ENCODE measurements at places on chromosomes 7 and 10.

GRCh38 chr7:69359003-69359700 is 239.1 kb upstream of the AUTS2 start:
- no peak for DNase-seq

DNA sequence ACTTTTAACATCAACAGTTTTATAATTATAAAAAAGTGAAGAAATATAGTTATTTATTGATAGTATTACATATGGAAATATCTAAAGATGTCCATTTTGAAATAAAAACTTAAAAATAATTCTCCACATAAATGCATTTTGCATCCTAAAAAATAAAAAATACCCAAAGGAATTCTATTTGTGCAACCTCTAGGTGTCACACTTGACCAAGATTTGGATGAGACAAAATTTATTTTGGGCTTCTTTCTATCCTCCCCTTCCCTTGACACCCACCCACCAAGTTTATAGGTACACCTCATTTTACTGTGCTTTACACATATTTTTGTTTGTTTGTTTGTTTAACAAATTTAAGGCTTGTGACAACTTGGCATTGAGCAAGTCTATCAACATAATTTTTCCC is 3.3 kb upstream of the THSD7A start:
- DNase-seq: no peak

GRCh38 chr10:36671607-36672006 is 453.8 kb upstream of the ANKRD30A start:
- no peak for DNase-seq

DNA sequence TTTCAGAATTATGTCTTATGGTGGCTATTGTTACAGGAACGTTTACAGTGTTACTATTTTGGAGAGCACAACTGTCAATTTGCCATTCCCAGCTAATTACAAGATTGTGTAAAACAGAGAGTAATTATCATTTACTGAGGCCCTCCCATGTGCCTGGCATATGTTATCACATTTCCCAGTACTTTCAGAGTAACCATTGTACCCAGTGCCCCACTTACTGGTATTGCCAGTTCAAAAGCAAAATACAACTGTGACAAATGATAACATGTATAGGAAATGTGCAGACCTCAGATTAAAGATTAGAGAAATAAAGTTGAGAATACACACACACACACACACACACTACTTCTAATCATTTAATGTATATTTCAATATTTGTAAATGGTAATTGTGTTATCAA is 572.5 kb downstream of the POM121L12 start:
- no peak for DNase-seq

GRCh38 chr10:1553951-1554350 is 183.4 kb downstream of the ADARB2 start:
- no peak for DNase-seq

GRCh38 chr7:37428681-37429434 is 19.8 kb downstream of the ELMO1 start:
- no peak for DNase-seq

- no peak for DNase-seq
Observed at GRCh38 chr10:118332948-118333710, 9.0 kb downstream of the FAM204A start.

DNA sequence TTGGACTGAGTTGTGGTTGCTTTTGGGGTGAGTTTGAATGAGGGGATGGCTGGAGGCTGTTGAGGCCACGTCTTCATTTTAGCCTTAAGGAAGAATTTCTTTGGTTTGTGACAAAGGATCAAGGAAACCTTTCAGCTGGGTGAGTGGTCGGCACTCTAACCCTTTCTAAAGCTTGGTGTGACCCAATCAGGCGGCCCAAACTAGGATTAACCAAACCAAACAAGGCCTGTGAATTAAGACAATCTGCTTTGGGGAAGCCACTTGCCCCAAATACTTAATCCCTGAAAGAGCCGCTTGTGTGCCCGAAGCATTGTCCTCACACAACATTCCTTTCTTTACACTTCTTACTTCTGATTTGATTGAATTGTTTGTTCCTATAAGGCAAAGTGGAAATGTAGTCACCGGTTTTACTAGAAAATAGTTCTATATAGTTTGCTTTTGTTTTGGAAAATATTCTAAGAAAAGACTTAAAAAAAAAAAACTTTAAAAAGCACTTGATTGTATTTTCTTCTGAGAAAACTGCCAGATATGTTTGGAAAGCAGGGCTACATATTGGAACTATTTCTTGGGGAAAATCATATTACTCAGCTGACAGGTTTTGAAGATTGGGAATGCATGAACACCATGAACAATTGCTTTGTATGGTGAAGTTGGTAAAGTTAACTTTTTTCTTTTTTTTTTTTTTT is 272.4 kb upstream of the BMPER start:
- DNase-seq: no peak

GRCh38 chr7:31106303-31107105 is 54.4 kb downstream of the ADCYAP1R1 start:
- no peak for DNase-seq

DNA sequence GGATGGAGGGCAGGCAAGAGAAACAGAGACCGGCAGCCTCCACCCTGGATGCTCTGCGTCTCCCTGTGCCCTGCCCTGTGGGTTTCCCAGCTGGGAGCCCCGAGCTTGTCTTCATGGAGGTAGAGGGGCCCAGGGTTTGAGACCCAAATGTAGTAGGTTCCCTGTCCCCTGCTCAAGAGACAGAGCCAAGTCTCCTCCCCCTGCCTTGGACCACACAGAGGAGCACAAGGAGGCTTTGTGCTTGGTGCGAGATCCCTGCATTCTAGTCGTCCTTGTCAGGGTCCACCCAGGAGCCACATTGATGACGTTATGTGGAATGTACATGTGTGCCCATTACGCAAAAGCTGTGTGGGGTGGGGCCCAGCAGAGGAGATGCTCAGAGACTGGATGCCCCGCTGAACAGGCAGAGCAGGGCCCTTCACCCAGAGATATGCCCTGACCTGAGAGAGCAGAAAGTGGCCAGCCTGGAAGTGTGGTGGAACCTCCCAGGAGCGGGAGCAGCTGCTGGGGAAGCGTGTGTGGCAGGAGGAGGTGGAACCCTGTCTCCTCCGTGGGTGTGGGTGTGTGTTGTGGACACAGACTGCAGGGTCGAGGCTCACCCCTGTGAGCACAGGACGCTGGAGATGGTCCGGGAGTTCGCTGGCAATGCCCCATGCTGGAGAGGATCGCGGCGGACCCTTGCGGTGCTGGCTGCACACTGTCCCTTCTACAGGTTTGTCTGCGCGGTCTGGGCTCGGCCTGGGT is 39.3 kb downstream of the VWA2 start:
- no peak for DNase-seq

DNA sequence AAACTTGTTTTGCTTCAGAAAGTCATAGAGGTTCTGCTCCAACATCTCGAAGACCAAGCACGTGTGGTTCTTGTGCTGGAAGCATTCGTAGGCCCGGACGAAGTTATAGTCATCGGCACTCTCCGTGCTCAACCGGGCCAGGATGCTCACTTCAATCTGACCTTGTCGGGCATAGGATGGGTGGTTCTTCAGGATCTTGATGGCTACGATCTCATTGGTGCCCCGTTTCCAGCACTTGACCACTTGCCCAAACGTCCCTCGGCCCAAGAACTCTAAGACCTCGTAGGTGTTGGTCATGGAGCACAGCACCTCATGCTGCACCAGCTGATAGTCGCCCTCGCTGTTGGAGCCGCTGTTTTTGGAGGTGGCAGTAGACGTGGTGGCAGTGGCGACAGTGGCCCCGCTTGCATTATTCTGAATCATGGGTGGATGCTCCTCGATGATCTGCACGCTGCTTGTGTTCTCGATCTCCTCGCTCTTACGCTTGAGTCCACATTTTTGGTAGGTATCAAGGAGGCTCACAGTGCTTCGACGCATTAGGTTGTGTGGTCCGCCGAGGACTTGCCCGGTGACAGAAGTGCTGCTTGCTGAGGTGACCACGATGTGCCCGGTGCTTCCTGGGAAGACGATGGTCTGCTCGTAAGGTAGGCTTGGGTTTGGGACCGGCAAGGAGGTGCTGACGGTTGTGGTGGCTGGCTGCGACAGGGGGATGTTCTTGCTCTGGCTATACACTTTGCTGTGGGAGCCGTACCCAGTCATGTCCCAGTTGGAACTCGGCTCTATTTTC is 61.4 kb downstream of the HIPK2 start:
- no peak for DNase-seq

DNA sequence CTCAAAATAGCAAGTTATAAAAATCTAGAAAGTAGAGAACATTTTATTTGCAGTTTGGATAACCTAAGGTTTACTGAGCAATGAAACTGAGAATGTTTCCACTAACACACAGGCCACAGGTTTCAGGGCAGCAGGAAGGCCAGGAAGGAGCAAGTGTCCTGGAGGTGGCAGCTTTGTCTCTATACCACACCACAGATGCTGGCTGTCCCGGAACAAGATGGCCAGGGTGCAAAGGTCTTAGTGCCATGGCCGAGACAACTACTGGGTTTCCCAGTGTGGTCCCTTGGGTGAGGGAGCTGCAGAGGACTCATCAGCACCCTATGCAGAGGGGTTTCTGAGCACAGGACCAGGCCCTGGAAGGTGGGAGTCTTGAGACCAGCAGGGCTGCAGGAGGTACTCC is 92.0 kb downstream of the CTBP2 start:
- DNase-seq: no peak

DNA sequence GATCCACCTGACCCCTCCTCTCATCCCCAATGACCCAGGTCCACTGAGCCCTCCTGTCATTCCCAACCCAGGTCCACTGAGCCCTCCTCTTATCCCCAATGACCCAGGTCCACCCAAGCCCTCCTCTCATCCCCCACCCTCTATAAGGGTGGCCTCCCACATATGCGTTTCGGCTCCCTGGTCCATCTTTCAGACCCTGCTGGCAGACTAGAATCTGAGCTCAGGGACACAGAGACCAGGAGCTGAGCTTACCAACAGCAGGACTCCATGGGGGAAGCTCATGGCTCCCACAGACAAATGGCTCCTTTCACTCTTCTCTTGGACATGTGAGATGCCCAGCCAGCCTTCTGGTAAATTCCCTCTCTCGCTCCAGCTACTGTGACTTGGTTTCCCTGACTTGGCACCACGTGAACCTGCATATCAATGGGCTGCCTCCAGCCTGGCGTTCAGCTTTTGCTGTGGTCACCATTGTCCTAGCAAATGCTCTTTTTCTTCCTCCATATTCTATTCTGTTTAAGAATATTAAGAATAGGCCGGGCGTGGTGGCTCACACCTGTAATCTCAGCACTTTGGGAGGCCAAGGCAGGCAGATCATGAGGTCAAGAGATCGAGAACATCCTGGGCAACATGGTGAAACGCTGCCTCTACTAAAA is 24.8 kb upstream of the INPP5A start:
- no peak for DNase-seq

DNA sequence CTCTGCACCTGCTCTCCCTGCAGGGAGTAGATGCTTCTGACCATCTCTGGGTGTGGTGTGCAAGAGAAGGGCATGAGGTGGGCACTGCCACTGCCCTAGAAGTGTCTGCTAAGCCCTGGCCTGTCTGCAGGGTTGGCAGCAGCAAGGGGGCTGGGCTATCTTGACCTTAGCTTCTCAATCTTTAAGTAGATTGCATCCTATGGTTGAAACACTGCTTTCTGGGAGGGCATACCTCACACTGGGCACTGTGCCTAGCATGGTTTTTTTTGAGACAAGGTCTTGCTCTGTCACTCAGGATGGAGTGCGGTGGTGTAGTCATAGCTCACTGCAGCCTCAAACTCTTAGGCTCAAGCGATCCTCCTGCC is 54.9 kb downstream of the CLIP2 start:
- DNase-seq: no peak

DNA sequence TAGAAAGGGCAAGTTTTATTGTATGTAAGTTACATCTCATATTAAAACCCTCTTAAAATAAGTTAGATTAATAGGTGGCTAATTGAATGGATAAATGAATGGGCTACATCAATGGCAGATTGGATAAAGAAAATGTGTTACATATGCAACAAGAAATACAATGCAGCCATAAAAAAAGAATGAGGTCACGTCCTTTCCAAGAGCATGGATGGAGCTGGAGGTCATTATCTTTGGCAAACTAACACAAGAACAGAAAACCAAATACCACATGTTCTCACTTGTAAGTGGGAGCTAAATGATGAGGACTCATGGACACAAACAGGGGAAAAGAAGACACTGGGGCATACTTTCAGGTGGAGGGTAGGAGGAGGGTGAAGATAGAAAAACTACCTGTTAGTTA is 182.2 kb upstream of the GNAI1 start:
- no peak for DNase-seq

DNA sequence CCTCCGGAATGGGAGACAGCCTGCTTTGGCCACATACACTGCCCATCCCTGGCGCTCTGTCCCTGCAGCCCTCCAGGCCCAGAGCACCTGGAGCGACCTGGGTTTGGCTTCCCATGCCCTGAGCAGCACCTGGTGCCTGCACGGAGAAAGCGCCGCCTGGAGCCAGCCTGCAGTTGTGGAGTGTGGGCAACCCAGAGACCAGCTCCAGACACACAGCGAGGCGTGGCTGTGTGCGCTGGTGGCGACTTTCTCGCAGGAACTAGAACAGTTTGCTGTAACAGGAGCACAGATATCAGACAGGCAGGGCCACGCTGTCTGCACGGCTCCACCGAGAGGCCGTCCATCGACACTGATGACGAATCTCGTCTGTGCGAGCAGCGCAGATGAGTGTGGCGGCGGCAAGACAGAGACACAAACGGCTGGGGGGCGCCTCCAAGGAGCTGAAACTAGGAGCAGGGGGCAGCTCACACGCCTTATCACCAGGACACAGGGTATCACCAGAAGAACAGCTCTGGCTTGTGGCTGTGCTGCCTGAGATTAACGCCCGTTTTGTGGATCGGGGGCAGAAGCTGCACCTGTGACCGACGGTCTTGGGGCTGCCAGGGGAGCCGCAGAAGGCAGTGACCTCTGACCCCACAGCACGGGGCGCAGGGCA is 275.3 kb downstream of the DNAJB6 start:
- DNase-seq: no peak

DNA sequence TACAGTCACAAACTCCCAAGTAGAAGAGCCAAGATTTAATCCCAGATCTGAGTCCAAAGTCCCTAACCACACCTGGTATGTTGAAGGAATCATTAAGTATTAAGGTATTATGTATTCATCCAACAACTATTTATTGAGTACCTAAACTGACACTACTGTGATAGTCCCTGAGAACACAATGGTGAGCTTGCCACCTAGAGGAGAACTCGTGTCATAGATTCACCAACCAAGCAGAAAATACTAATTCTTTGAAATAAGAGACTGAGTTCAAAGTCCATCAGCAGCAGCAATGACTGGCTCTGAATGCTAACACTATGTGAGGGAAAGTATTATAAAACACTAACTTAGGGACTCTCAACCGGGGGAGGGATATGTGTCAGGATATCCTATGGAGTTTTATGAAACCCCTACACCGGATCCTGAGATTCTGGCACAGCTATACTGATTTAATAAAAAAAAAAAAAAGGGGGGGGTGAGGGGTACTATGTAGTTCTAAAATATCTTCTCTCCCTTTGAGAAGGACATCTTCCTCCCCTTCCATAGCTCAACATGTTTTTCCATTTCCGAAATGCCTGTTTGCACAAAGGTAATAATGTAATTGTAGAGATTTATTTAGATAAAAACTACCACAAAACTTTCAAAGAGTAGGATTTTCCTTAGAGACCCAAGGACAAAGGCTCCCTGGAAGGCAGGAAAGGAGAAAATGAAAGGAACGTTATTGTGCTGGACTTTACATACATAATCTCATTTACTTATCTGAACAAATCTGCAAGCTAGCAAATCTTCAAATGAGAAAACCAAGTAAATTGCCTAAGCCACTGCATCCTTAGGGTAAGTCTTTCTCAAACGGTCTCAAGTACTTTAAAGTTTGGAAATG is 1.6 kb downstream of the NCOA4 start:
- no peak for DNase-seq

- no peak for DNase-seq
Observed at GRCh38 chr7:111071556-111071955, 19.4 kb upstream of the LRRN3 start.

Data from stimulated activated CD8-positive, alpha-beta memory T cell treated with anti-CD3 and anti-CD28 coated beads, Interleukin-4, amount 100 ng/mL, for 24 hours (primary cell).